ENCODE measurements at places on chromosomes 12 and 14.

DNA sequence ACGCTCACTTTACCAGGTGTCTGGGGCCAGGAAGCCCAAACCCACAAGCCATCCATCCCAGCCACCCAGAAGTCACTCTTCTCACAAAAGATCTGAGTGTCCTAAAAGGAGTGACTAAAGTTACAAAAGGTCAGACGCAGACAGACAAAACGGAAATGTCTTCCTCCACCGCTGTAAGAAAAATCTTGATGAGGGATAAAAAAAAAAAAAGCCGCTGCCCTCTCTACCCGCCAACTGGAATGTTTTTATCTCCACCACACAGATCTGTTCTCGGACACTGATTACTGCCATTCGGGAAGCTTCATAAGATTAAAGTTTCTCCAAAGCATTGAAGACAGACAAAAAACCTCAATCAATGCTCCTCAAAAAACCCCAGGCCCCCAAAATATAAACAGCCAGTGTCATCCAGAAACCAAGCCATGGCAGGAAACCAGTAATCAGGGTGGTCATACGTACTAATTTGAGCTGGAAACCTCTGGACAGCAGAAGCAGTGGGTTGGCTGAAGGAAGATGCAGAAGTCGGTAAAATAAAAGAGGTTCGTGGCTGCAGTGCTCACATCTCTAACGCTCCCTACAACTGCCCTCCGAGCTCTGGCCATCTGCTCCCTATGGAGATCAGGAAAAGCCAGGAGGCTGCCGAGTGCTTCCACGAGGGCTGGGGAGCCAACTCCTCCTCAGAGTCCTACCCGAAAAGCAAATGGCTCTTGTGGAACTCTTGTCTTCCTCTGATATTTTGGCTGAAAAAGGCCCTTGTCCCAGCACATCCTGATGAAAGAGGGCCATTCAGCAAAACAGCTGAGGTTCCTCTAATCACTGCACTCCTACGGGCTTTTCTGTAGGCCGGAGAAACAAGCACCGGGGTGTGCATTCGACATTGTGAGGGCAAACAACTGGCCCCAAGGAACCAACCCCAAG lies 30.3 kb downstream of the SSH1 start:
- no peak for DNase-seq

GRCh38 chr12:106758349-106759110 lies 16.0 kb upstream of the RIC8B start:
- no peak for DNase-seq

GRCh38 chr14:96851694-96852381 lies 54.7 kb downstream of the VRK1 start:
- no peak for DNase-seq

GRCh38 chr14:77299771-77300170 lies 20.9 kb downstream of the POMT2 start:
- DNase-seq, result no peak

- no peak for DNase-seq
Measured at GRCh38 chr12:130716969-130717366, 869 bp upstream of the RIMBP2 start.

GRCh38 chr14:99724939-99725773 lies 41.1 kb downstream of the CYP46A1 start:
- no peak for DNase-seq

DNA sequence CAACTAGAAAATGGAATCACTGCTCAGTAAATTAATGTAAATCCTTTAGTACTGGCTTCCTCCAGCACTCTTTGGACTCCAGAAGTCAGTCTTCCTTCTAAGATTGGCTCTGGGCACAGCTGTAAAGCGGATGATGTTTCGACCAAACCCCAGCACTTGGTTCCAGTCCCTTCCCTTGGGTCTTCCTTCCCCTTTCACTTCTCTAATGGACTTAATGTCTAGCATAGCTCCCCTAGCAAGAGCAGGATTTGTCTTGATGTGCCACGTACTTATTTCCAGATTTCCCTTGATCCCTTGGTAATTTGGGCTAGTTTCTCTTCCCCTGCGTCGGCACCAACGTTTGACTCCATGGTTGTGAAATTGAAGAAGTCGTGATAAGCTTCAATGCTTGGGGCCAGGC lies 28.3 kb downstream of the C12orf75 start:
- no peak for DNase-seq

GRCh38 chr12:39464976-39465695 lies 22.2 kb upstream of the KIF21A start:
- no peak for DNase-seq

GRCh38 chr14:92584816-92585215 lies 71.2 kb downstream of the RIN3 start:
- no peak for DNase-seq

GRCh38 chr12:107775093-107775721 lies 703 bp downstream of the ASCL4 start:
- DNase-seq, result no peak

- DNase-seq, result no peak
Measured at GRCh38 chr12:130791629-130792028, 47.4 kb downstream of the STX2 start.

DNA sequence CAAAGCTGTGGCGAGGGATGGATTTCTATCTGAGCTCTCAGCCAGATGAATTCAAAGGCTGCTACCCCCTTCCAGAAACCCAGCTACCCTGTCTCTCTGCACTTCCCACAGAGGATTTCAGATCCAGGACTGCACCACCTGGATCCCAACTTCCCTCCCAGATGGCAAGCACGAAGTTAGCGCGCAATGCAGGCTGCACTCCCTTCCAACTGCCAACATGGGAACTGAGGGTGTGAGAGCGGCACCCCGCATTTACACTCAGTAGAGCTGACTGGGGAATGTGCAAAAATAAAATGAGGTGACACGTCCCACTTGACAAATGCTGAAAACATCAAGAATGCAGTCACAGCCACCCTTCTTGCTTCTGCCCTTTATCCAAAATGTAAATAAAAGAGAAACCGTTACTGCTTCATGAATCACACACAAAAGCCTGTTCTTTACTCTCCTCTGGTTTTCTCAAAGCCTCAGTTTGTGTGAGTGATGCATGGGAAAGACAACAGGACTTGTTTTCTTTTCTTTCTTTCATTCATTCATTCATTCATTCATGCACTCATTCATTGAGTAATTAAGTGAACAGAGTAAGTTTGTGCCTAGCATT lies 85.7 kb downstream of the ITPK1 start:
- no peak for DNase-seq

- DNase-seq, result no peak
Measured at GRCh38 chr14:39169541-39169900, 612 bp downstream of the TRAPPC6B start.

- DNase-seq, result peak; percentile 39
Measured at GRCh38 chr14:24984846-24985589, 64.9 kb downstream of the STXBP6 start.

GRCh38 chr14:101564819-101565698 lies 3.8 kb downstream of the DIO3 start:
- no peak for DNase-seq

- no peak for DNase-seq
Measured at GRCh38 chr12:113005762-113006161, 27.4 kb downstream of the OAS2 start.

GRCh38 chr12:16037533-16037932 lies 126.4 kb downstream of the DERA start:
- DNase-seq, result no peak
